Myocyte (in vitro differentiated cells): ENCODE measurements at places on chromosomes 12 and 14.

- DNase-seq: peak; percentile 12
These were observed 27.8 kb downstream of the GPHB5 start for GRCh38 chr14:63290741-63291430.

GRCh38 chr12:87828382-87828973 is 200.7 kb downstream of the C12orf50 start:
- no peak for DNase-seq

GRCh38 chr14:102145395-102145794 is 5.7 kb downstream of the WDR20 start:
- no peak for DNase-seq

DNA sequence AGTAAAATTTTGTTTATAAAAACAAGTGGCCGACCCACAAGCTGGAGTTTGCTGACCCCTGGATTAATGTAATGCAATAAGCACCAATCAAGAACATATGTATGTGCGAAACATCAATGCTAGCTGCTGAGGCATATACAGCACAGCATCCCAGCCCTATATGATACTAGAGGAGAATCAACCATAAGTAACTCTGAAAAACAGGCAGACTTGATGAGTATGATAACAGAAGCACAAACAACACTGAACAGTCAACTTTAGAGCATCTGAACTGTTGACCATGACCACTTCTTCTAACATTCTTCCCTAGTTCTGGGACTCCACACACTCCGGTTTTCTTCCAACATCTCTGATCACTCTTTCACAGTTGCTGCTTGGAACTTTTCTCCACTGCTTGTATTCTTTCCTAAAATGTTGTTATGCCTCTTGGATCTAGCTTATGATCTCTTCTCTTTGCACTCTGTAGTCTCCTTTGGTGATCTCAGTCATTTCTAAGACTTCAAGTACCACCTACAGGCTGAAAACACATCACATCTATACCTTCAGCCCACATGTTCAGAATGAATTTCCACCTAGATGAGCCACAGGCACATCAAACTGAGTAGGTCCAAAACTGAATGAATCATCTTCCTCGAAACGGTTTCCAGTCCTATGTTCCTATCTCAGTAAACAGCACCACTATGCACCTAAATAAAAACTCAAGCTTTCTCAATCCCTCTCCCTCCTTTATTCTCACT is 57.2 kb downstream of the STXBP6 start:
- no peak for DNase-seq

DNA sequence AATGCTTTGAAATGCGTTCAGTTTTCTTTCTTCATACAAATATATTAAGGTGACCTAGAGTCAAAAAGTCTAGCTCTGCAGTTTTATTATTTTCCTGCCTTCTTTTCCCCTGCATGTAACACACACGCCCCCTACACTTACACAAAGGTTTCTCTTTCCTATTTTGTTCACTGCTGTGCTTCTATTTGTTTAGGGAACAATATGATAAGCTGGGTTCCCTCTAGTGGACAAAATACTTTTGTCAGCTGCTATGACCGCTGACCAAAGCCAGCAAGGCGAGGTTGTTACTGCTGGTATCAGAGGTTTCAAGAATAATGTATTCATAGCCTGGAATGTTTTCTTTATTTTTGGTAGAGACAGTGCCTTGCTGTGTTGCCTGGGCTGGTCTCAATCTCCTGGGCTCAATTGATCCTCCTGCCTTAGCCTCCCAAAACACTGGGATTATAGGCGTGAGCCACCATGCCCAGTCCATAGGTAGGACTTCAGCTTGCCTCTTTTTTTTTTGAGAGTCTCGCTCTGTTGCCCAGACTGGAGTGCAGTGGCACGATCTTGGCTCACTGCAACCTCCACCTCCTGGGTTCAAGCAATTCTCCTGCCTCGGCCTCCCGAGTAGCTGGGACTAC is 33.4 kb downstream of the FNTB start:
- peak; percentile 87 for DNase-seq

GRCh38 chr14:92686411-92686899 is 62.0 kb downstream of the LGMN start:
- DNase-seq: no peak

DNA sequence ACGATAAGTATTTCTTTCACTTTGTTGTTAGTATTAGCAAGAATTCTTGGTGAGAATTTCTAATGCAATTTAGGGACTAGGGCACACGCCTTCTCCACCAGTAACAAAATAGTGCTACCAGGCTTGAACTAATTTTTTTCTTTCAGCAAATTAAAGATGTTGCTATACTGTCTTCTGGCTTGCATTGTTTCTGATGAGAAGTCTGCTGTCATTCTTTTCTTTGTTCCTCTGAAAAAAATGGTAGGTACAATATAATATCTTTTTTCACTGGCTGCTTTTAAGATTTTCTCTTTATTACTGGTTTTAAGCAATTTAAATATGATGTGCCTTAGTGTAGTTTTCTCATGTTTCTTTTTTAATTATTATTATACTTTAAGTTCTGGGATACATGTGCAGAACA is 171.2 kb downstream of the PCNX1 start:
- no peak for DNase-seq

DNA sequence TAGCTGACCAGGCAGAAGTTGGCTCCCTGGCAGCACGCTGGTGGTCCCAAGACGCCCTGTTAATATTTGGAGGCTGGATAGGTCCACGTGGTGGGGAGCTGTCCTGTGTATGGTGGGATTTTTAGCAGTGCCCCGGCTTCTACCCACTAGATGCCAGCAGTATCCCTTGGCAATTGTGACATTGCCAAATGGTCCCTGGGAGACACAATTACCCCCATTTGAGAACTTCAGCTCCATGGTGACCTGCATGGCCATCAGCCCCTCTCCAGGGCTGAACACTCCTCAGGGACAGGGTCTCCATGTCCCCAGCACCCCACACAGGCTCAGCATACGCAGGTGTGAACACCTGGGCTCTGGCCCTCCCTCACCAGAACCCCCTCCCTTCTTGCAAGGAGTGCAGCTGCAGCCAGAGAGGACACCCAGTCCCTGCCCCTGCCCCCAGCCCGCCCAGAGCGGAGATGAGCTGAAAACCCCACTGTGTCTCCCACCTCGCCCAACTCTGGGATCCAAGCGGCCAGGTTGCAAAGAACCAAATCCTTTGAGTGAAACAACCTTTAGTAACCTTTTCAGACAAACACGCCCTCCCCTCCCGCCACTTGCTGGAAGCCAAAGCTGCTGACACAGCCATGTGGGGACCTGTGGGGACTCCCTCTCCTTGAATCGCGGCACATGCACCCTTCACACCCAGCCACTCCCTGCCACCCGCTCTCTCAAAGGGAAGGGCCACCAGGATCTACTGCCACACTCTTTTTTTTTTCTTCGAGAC is 120.4 kb downstream of the CALM1 start:
- no peak for DNase-seq

GRCh38 chr12:64709429-64709828 is 49.8 kb downstream of the GNS start:
- no peak for DNase-seq

- peak; percentile 6 for DNase-seq
These were observed 179.9 kb downstream of the ADCK1 start for GRCh38 chr14:77979666-77980351.

DNA sequence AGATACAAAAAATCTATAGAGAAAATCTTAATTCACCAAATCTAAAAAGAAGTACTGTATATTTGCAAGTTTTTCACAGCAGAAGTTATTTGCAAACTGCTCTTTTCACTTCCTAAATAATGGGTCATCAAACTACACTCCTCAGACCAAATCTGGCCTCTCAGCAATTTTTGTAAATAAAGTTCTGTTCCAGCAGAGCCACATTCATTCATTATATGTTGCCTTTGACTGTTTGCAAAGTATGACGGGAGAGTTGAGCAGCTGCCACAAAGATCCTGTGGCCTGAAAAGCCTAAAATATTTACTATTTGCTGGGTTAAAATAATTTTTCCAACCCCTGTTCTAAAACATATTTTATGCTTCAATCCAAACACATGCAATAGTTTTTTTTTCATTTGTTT is 1222.3 kb upstream of the SEL1L start:
- DNase-seq: no peak

GRCh38 chr12:28870839-28871440 is 278.1 kb upstream of the FAR2 start:
- no peak for DNase-seq
